Epithelial cell of esophagus (primary cell): ENCODE measurements at places on chromosomes 16 and 17.

- DNase-seq, result peak; percentile 81
Measured at GRCh38 chr17:82551779-82552457, 32.4 kb downstream of the FOXK2 start.

GRCh38 chr17:48030531-48030930 is 7.1 kb downstream of the COPZ2 start:
- no peak for DNase-seq

DNA sequence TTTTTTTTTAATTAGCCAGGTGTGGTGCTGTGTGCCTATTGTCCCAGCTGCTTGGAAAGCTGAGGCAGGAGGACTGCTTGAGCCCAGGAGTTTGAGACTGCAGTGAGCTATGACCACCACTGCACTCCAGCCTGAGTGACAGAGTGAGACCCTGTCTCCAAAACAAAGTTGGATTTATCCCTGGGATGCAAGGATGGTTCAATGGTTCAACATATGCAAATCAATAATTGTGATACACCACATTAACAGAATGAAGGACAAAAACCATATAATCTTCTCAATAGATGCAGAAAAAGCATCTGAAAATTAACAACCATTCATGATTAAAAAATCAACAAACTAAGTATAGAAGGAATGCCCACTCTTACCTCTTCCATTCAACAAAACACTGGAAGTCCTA is 33.5 kb downstream of the CDR2 start:
- no peak for DNase-seq

DNA sequence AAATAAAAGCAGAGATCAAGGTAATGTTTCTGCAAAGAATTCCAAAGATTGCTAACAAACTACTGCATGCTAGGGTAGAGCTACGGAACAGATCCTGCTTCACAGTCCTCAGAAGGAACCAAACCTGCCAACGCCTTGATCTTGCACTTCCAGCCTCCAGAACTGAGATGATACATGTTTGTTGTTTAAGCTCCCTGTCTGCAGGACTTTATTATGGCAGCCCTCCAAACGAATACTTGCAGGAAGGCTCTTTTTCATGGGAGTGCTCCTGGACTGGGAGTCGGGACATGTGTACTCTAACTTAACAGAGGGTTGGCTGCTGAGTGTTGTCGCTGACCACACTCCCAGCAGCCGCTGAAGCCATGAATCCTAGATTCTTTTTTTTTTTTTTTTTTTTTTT is 808.8 kb upstream of the EEF2KMT start:
- DNase-seq, result no peak

DNA sequence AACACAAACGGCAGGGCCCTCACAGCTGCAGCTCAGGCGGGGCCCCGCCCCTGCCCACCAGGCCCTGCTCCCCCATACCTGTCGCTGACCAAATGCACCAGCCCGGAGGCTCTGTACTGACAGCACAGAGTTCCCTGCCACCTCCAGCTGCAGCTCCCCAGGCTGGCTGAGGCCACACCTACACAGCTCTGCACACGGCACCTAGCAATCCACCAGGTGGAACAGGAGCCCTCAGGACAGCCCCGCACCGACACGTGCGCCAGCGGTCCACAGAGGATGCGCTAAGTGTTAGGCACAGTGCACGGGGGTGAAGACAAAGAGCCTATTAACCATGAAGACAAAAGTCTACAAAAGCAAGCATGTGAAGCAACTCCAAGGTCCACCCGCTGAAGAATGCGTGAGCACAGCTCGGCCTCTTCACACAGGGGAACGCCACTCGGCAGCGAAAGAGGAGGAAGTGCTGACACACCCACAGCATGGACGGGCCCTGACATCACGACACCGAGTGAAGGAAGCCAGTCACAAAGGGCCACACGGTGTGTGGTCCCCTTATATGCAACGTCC is 5.4 kb downstream of the ZCCHC14 start:
- peak; percentile 86 for DNase-seq

DNA sequence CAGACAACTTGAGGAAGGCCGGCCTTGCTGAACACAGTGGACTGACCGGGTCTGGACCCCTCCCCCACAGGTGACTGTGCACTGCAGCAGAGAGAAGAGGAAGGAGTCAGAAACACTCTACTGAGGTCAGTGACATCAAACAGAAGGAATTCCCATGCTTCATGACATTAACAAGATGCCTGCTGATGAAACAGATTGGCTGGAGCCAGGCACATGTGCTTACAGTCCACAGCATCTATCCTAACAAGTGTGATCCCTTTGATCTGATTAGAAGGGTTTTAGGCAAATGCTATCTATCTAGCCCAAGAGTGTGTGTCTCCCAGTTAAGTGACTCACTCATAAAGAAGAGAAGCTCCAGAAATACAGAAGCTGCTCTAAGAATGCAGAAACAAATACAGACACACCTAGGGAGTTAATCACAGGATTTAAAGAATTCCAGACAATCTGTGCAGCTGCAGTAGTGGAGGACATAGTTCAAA is 90.2 kb downstream of the SYCE1L start:
- DNase-seq, result peak; percentile 52

GRCh38 chr17:41664587-41665565 is 23.8 kb upstream of the EIF1 start:
- DNase-seq, result no peak

DNA sequence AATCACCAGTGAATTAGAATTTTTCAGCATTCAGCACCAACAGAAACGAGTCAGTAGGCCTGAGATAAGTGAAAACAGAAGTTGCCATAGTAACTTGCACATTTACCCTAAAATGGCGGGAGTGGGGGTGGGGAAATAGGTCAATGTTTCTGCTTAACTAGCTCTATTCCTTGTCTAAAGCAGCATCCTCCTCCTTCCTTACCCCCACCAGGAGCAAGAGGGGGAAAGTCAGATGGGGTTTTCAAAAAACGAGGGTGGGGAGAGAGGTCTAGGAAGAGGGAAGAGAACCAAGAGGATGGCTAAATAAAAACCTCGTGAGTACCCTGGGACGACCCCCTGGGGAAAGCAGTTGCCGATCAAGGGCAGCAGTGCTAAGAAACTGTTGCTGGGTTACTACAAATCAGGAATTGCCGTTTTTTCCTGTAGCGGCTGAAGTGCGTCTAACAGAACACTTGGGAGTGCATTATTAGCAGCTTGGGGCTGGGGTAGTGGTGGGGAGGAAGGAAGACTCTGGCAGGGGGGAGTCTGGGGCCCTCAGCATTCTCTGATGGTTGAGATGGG is 34.4 kb upstream of the MNT start:
- no peak for DNase-seq

DNA sequence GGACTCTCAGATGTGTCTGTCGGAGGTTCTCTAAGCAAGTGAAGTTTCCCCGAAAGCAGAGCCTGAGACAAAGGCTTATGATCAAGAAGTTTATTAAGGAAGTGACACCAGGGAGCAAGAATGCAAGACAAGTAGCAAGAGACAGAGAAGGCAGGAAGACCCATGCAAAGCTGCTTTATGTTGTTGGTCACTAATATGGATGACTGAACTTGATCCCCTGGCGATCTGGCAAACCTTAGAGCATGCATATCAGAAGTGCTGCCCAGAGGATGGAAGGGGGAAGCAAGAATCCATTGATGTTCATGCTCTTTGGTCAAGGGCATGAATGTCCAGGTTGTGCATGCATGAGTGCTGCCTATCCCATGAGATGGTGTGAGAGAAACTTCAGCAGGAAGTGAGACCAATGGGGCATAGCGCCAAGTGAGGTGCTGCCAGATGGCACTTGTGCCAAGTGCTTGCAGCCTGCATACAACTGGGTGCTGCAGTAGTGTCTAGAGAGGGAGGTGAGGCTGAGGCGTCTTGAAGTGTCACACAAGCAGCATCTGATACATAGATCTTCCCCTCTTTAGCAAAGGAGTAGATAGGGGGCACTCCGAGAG is 176.5 kb downstream of the SALL1 start:
- no peak for DNase-seq

GRCh38 chr16:30665830-30666190 is 7.6 kb downstream of the FBRS start:
- no peak for DNase-seq

DNA sequence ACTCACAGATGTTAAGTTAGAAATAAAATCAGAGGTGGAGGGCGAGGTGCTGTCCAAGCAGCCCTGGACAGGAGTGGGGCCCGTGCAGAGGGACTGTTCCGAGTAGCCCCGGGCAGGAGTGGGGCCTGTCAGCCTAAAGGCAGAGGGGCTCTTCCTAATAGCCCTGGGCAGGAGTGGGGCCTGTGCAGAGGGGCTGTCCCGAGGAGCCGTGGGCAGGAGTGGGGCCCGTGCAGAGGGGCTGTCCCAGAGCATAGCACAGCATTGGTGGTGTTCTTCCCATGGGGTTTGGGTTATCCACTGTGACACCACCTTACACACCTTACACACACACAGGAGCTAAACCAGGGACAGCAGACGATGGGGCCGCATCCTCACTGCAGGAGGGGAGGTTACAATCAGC is 10.4 kb downstream of the CEP131 start:
- no peak for DNase-seq

- DNase-seq, result no peak
Measured at GRCh38 chr17:58966208-58966607, 140.5 kb downstream of the TRIM37 start.

GRCh38 chr17:78468366-78468765 is 89.9 kb downstream of the PGS1 start:
- no peak for DNase-seq

GRCh38 chr16:83943516-83944050 is 9.5 kb upstream of the OSGIN1 start:
- DNase-seq, result peak; percentile 42

DNA sequence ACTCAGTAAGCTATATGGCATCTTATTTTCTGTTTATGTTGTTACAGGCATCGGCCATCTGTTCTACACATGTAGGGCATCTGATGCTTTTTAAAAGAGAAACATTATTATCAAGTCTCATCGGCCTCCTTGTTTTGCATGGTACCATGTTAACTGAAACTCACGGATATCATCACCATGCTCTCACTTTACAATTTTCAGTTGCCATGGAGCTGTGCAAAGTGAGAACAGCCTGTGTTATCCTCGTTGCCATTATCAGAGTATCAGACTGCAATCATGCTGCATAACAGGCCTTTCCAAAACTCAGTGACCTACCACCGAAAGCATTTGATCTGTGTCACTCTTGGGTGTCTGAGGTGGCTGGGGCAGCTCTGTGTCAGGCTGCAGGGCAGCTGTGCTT is 110.3 kb downstream of the C17orf67 start:
- DNase-seq, result no peak

DNA sequence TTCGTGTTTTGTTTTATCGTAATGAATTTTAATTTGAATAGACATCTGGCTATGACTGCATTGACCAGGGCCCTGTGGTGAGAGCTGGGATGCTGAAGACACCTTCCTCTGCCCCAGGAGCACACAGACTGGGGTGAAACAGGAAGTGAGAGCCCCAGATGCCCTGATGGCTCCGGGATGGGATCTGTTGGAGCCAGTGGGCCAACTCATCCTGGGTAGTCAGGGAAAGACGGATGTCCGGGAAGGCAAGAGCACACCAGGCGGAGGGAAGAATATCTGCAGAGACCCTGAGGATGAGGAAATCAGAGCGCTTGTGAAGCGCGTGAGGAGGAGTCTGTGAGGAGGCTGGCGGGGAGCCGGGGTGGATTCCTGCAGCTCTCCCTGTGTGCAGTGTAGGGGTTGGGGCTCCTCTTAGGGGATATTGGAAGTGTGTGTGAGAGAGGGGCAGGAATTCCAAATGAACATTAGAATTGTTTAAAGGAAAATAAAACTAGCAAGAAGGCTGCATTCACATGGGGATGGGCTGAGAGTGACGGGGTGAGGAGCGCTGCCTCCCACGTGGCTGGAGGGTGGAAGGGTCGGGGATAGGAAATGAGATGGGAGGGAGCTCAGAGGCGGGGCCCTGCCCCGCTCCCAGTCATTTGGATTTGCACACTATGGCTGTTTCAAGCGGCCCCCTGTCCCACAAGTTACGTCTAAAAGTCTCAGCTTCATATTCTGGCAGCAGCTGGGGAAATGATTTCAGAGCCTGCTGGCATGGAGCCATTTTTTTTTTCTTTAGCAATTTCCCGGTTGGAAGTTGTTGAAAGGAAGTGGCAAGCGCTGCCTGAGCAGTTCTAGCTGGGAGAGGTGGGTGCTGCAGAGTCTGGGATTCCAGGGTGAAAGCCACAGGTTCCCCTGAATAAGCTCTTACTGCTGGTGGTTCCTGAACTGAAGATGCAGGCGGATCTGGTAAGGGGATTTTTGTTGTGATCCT is 71.2 kb upstream of the LGALS9 start:
- peak; percentile 73 for DNase-seq

DNA sequence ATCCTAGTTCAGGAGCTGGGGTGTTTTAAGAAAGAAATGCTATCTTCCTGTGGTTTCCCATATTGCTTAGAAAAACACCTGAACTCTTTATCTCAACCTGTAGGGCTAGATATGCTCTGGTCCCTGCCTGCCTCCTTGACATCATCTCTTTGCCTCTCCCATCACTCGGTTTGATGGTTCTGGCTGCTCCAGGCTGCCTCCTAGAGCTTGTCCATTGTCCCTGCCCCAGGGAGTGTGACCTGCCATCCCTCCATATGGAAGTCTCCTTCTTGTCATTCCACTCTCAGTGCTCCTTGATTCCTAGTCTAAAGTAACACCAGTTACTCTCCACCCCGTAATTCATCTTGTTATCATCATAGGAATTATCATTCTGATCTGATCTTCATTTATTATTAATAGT is 369.0 kb upstream of the EEF2KMT start:
- DNase-seq, result no peak

- DNase-seq, result no peak
Measured at GRCh38 chr16:19589106-19589505, 33.6 kb downstream of the VPS35L start.

DNA sequence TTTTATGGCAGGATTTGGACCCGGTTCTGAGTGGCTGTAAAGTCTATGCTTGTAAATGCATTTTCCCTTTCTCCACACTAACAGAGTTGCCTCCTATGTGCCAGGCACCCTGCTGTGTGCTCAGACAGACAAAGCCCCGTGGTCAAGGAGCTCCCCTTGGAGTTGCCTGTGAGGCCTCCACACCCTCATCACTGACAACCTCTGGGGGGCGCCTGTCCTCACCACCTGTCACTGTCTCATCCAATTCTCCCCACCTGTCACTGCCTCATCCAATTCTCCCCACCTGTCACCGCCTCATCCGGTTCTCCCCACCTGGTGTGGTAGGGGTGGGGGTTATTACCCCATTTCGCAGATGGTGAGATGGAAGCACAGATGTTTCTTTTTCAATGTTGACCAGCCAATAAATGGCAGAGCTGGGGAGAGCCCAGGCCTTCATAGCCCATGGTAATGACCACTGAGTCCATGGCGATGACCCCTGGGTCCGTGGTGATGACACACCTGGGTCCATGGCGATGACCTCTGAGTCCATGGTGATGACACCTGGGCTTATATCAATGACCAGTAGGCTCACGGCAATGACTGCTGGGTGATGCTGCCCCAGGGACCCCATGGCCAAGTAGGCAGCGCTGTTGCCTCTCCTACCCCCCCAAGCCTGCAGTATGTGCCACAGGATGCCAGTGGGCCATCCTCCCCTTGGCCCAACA is 150.1 kb downstream of the IRF8 start:
- DNase-seq, result no peak

DNA sequence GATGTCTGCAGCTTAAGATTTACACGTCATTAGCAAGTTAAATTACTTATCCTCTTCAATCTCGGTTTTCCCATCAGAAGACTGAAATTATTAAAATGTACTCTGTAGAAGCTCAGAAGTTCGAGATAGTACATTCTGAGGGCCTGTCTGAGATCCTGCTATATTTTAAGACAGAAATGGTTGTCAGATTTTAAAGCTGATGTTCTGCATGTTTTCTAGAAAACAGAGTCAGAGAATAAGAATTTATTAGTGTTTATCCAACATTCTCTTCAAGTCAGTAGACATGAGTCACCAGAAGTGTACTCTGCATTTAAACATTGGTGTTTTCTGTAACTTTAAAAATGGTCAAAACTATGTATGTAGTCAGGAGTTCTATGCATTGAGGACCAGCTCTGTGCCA is 155.2 kb upstream of the MYOCD start:
- no peak for DNase-seq

GRCh38 chr17:83154311-83155127 is 75.1 kb downstream of the METRNL start:
- no peak for DNase-seq
